ENCODE measurements at places on chromosomes 1 and 21. TPM values are rescaled to one million over a fixed set of nuclear protein-coding genes. Genes with fewer than 3 reads are reported as not detected.

GSTM5 gene
- 0.21 TPM for total RNA-seq

SLC45A1 gene
- total RNA-seq = 0.28 TPM

LIN28A gene
- total RNA-seq = 7.2 TPM

NASP gene
- 54.9 TPM for total RNA-seq

SOAT1 gene
- total RNA-seq = 5.1 TPM

GJB4 gene
- not detected for total RNA-seq

CROCC gene
- 30.3 TPM for total RNA-seq

PYHIN1 gene
- total RNA-seq = not detected

AQP10 gene
- total RNA-seq = 4.8 TPM

CRYBG2 gene
- 0.06 TPM for total RNA-seq

SPRR1B gene
- not detected for total RNA-seq

RXFP4 gene
- 0.33 TPM for total RNA-seq

KRTAP13-2 gene
- total RNA-seq = not detected

AMIGO1 gene
- total RNA-seq = 11.2 TPM

PRDM16 gene
- total RNA-seq = 55.8 TPM

THEM5 gene
- not detected for total RNA-seq

WLS gene
- 114 TPM for total RNA-seq

RIIAD1 gene
- not detected for total RNA-seq

OR2M3 gene
- not detected for total RNA-seq

TOR3A gene
- 29.0 TPM for total RNA-seq

NT5C1A gene
- total RNA-seq = 1.8 TPM

DAB1 gene
- total RNA-seq = 26.6 TPM

DMRTA2 gene
- total RNA-seq = 0.12 TPM

SLC22A15 gene
- total RNA-seq = 2.7 TPM

OLIG1 gene
- not detected for total RNA-seq

SHC1 gene
- total RNA-seq = 80.3 TPM

ITLN2 gene
- total RNA-seq = not detected

AGO4 gene
- 15.1 TPM for total RNA-seq

LDLRAD1 gene
- not detected for total RNA-seq

GPATCH3 gene
- 11.0 TPM for total RNA-seq

LCK gene
- total RNA-seq = 0.18 TPM

TNFRSF4 gene
- 0.11 TPM for total RNA-seq

FAM72B gene
- 1.0 TPM for total RNA-seq

Measured in cardiac muscle cell (in vitro differentiated cells and primary cell).